ENCODE measurements at places on chromosomes 6 and 20. TPM values are rescaled to one million over a fixed set of nuclear protein-coding genes. Genes with fewer than 3 reads are reported as not detected.

DNA sequence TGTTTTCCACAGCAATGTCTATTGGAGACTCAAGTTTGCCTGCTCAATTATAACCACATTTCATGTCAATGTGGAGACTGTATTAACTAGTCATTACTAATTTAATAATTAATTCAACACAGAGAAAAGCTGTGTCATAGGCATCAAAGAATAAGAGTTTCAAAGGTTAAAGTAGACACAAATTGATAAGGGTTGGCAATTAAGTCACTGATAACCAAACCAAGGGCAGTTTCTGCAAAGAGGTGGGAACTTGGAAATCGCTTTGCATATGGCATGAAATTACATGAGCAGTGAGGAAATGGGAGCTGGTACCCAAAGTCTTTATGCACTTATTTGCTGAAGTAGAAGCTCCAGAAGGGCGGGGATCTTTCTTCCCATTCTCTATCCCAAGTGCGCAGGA is 34.2 kb downstream of the GCLC start:
- no peak for DNase-seq

GRCh38 chr20:58553166-58553696 is 38.0 kb upstream of the APCDD1L start:
- DNase-seq = no peak

DNA sequence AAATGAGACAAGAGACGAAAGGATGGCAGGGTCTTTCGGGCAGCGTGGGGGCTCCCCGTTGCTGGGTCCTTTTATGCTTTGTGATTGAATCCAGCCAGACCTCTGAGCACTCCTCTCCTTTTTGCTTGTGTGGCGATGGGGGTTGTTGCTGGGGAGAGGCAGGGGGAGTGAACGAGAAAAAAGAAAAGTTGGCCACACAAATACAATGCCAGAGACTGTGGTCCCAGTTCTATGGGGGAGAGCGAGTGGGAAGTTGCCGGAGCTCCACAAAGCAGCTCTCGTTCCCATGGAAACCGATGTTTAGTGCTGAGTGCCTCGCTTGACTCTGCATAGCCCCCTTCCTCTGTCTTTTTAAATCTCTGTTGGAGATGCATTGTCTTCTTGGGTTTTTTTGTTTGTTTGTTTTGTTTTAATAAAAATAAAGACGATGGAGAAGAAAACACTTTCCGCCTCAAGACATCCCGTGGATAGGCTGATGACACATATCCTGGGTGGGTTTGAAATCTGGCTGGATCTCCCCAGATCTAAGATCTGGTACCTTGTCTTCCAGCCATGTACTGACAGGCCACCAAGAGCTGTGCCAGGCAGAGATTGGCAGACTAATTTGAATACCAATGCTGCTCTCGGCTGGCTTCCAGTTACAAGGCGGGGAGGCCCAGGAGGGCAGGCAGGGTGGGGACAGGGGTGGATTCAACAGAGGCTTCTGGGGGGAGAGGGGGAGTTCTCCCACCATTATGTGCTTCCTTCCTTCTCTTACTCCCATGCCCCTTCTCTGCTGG is 529.3 kb downstream of the QKI start:
- no peak for DNase-seq

COL11A2 gene
- total RNA-seq = 0.50 TPM

LINC00237 gene
- not detected for total RNA-seq

DOK5 gene
- not detected for total RNA-seq

DNA sequence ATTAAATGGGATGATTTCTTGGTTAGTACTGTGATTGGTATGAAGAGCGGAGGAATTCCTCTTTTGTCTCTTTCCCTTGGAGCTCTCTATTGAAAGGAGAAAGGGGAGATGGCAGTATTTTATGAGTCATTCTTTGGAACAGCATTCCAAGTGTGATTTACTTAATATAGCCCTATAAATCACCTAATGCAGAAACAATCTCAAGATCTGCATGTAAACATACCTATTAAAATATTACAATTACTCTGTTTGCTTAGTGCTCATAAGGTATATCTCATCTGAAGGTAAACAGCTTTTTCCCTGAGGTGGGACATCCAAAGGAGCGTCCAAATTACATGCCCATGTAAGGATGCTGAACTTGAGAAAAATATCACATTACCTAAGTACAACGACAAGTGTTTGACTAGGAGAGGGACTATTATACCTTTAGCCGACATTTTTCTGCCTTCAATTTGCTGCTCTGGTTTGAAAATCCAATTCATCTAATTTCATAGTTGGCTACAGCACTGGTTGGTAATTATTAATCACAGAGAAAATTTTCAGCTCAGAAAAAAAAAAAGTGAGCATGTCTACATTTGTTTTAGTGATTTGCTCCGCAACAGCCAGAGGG is 229.0 kb downstream of the FOXC1 start:
- no peak for DNase-seq

GRCh38 chr20:38091441-38092216 is 58.1 kb downstream of the RPRD1B start:
- DNase-seq = no peak

GRCh38 chr6:1885576-1886011 is 275.9 kb downstream of the FOXC1 start:
- DNase-seq = no peak

DNA sequence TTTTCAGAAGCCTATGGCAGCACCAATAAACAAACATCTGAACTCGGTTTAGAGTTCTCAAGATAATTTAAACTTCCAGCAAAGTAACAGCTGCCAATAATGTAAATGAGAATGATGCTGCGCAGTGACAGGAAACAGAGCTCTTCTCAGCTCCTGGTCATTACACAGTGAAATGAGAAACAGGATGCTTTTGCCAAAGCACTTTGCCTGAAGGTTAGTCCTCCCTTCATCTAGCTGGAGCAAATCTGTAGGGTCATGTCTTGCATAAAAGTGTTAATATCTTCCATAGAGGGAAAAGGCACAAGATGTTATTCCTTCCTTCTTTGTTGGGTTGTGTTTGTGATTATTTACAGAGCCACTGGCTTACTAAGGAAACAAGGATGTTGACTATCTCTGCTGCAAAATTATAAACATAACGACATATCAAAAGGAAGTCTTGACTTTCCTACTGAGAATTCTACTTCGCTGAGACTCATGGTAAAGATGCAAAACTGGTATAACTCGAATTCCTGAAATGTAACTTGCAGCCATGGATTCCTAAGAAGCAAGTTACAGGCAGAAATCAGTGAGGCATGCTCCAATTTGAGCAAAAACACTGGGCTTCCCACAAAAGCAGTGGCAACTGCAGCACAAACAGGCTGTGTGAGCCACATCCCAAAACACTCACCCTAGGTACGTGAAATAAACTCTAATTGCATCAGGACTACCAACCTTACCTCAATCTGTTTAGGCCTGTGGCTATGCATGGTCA is 102.5 kb upstream of the BEND6 start:
- DNase-seq = no peak
